ENCODE measurements at places on chromosomes 13 and 19.

DNA sequence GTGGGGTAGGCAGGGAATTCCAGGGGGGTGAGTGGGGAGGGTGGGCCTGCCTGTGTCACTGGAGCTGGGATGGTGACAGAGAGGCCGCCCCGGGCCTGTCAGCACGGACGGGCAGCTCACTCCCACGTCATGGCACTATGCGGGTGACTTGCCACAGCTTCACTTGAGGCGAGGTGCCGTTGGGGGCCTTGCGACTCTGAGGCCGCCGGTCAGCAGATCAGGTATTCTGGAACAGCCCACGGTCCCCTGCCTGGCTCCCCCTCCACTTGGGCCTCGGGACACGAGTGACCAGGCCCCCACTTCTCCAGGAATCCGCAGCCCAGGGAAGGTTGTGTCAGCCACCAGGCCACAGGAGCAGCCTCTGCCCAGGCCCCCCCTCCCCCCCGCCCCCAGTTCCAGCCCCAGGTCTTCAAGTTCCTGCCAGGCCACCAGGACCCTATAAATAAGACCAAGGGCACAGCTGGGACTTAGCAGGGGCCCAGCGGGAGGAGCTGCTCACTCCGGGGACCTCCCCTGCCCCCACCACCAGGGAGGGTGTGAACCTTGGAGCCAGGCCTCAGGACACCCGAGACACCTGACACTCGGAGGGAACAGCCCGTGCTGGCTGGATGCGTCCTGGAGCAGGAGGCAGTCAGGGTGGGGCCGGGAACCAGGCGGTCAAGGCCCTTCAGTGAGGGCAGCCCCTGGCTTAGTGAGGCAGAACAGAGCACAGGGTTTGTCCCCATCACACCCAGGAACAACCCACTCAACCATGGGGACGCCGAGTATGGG lies 2.7 kb upstream of the MIDN start:
- no peak for DNase-seq

DNA sequence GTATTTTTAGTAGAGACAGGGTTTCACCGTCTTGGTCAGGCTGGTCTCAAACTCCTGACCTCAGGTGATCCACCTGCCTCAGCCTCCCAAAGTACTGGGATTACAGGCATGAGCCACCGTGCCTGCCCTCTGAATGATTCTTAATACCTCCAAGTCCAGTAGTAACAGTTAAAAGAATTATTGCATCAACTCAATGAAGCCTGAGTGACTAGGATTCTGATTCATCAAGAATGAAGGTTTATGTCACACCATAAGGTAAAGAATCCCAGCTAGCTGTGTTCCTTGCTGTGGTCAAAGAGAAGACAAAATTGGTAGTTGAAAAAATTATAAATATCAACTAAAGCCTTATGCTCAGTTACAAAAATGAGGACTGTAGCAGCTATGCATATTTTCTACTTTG lies 81.2 kb upstream of the ABCC4 start:
- no peak for DNase-seq

- peak; percentile 79 for DNase-seq
Measured at GRCh38 chr19:48543121-48543710, 8.8 kb upstream of the SULT2B1 start.

DNA sequence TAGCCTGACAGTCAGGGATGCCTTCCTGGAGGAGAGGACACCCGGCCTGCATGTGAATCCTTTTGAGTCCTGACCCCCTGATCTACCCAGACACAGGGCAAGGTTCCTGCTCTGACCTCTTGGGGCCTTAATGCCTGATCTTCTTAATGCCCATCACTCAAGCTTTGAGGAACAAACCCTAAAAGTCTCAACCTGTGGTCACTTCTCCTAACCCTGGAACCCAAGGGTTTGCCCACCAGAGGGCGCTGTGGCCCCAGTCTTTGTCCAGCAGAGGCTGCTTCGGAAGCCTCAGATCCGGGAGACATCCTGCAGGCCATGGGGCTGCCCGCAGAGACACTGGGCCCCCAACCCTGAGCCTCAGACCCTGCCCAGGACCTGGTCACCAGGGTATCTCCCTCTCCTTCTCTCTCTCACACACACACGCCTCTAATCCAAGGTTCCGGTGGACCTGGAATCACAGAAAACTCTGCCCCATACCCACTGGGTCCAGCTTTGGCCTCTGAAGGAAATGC lies 9.8 kb upstream of the DPF1 start:
- DNase-seq, result peak; percentile 36

DNA sequence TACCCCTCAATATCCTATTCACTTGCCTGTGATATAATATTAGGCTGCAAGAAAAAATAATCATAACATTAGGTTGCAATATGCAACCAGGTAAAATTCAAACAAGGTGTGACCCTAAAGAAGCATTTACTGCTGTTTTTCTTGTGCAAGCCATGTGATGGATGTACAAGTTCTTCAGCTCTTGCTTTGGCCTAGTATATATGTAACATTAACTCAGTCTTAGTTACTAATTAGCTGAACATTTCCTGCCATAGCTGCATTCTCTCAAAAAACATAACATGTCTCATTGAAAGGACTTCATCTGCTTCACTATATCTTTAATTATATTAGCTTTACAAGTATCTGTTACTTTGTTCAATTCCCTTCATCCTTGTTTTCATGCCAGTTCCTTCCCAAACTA lies 406.8 kb upstream of the HTR2A start:
- no peak for DNase-seq

- no peak for DNase-seq
Measured at GRCh38 chr13:22229916-22230315, 559.0 kb downstream of the FGF9 start.

DNA sequence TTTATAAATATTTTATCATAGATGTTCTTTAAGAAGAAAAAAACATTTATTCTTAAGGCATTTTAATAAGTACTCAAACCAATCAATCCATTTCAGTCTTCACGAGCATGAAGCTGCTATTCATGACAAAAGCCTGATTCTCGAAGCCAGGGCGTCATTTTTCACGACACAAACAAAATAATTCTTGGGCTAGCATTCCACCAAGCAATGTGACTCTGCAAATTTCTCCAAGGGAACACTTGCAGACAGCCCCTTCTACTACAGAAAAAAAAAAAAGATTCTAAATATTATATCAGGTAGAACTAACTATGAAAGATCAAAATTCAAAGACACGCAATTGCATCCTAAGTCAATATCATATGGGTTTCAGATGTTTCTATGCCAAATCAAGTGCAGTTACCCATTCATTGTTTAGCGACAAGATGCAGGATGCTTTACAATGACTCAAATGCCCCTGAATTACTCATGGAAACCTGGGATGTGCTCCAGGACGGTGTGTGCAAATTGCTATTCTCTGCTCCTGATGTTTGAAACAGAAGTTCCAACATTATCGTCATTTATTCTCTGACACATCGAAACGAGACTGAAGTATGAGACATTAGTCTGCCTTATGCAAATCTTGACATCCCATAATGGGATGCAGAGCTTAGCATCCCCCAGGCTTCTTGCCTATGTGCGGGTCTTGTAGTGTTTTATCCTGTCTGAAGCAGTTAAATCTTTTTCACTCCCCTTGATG lies 517.7 kb downstream of the MYO16 start:
- no peak for DNase-seq

GRCh38 chr13:78759704-78760103 lies 100.7 kb upstream of the OBI1 start:
- no peak for DNase-seq

DNA sequence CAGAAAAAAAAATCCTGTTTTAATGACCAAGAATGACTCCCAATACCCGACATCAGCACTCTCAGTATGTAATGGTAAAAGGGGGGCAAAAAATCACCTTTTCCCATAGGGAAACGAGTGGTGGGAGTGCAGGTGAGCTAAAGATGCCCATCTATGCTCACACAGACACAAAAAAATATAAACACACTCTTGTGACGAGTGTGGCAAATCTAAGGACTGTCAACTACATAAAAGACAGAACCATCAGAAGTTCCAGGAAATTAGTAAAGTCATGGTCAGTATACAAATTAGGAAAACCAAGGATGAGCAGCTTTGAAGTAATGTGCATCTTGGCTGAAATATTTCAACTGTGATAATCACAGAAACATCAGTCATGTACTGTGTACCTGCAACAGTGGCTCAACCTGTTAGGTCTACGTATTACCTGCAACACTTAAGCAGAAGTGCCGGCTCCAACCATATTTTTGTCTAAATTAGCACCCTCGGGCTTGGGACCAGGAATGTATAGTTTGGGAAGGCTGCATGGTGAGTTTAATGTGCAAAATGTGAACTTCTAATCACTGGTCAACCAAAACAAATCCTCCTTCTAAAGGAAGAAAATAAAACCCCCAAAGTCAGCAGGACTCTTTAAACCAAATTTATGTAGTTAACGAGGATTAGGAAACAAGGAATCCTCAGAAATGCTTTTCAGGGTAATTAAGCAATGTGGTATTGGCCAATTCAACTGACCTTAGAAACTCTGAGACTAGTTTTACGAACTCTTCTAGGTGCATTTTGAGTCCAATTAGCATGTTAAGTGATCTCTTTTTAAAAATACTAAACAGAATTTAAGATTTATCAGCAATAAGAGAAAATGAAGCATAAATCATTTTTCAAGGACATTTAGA lies 24.3 kb downstream of the ANKRD10 start:
- no peak for DNase-seq

- no peak for DNase-seq
Measured at GRCh38 chr13:26867451-26868091, 107.0 kb upstream of the GPR12 start.

- peak; percentile 15 for DNase-seq
Measured at GRCh38 chr13:44155422-44156293, 218.0 kb upstream of the SERP2 start.

GRCh38 chr19:1163934-1164683 lies 10.0 kb downstream of the SBNO2 start:
- no peak for DNase-seq

DNA sequence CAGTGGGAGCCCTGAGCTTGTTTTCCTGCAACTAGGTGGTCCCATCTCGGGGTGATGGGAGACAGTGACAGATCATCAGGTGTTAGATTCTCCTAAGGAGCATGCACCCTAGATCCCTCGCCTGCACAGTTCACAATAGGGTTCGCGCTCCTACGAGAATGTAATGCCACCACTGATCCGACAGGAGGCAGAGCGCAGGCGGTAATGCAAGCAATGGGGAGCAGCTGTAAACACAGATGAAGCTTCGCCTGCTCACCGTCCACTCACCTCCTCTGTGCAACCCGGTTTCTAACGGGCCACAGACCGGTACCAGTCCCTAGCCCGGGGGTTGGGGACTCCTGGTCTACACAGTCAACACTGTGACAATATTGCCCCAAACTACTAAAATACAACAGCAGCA lies 38.8 kb downstream of the CARD8 start:
- DNase-seq, result no peak
